Type B pancreatic cell (in vitro differentiated cells): ENCODE measurements at places on chromosomes 11 and 22. TPM values are rescaled to one million over a fixed set of nuclear protein-coding genes. Genes with fewer than 3 reads are reported as not detected.

Gene CBX7
- total RNA-seq = 4.8 and 5.0 TPM in 2 replicates

- peaks cover 12% of the 10 kb centered on the region for H3K4me1 ChIP-seq
- H3K4me3 ChIP-seq = peak within 1 kb of the TSS; percentile 88
- no peak for DNase-seq
- H3K27me3 ChIP-seq = peaks cover 80% of the 10 kb centered on the region
Observed at GRCh38 chr11:94400839-94401772, at the start of gene GPR83. Gene GPR83 (minus strand): TSS chr11:94401419. CDS start chr11:94401247, 172 bp downstream.

Gene ANKK1
- 0.36 and 0.53 TPM in 2 replicates for total RNA-seq

- no peak for DNase-seq
- H3K27ac ChIP-seq = no peak overlapping the region
- H3K4me1 ChIP-seq = no peaks in the 10 kb centered on the region
- no peaks in the 10 kb centered on the region for H3K36me3 ChIP-seq
- H3K4me3 ChIP-seq = no peak overlapping the region
- peaks cover 27% of the 10 kb centered on the region for H3K27me3 ChIP-seq
Observed at GRCh38 chr11:20355221-20356219, 8.0 kb upstream of the HTATIP2 start.

GRCh38 chr11:72683782-72684200, 9.6 kb upstream of the PDE2A start:
- H3K27ac ChIP-seq = peak overlapping the region; percentile 48
- H3K4me1 ChIP-seq = peaks cover 9% of the 10 kb centered on the region
- no peak overlapping the region for H3K4me3 ChIP-seq
- peaks cover 18% of the 10 kb centered on the region for H3K27me3 ChIP-seq
- H3K36me3 ChIP-seq = no peaks in the 10 kb centered on the region

DNA sequence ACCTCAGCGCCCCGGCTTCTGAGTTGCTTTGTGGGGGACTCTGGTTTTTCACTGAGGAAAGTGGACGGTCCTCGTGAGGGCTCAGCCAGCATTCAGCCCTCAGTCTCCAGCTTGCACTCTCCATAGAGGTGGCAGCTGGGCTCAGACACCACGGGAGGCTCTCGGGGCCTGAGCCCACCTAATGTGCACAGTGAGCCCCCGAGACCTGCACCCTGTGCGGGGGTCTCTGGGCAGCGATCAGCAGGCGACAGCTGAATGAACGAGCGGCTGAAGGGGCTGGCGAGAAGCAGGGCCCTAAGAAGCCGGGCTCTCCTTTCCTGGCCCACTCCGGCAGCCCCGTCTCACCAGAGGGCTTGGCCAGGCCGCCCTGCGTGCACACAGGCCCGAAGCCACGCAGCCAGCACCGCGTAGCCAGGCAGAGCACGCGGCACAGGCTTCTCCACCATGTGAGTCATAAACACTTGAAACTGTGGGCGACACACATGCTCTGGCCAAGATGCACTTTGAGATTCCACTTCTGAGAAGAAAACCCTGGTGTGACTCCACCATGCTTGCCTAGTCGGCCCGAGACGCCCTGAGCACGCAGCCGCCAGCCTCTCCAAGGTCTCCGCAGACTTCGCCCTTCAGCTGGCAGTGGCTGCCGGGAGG, 28.0 kb downstream of the TOLLIP start:
- no peaks in the 10 kb centered on the region for H3K27me3 ChIP-seq
- peaks cover 4% of the 10 kb centered on the region for H3K36me3 ChIP-seq
- no peak overlapping the region for H3K27ac ChIP-seq
- peaks cover 4% of the 10 kb centered on the region for H3K4me1 ChIP-seq
- H3K4me3 ChIP-seq = no peak overlapping the region

Gene PACSIN2
- 53.4 and 89.1 TPM in 2 replicates for total RNA-seq

DNA sequence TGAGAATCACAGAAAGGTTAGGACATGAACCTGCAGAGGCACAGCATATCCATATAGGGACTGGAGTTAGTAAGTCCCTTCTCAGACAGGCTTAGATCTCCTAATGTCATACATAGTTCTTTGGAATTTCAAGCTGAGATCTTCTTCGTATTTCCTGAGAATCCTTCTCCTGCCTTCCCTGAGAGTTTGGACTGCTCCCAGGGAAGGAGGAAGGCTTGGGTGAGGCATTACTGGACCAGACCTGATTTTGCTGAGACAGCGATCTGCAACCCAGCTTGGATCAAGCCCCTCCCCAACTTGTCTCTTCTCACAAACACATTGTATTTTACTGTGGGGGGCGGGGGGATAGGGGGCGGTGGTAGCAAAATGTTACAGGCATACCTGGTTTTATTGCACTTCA, 108.5 kb downstream of the TSPAN18 start:
- DNase-seq = no peak
- H3K4me1 ChIP-seq = peaks cover 47% of the 10 kb centered on the region
- peak overlapping the region; percentile 98 for H3K27ac ChIP-seq
- H3K36me3 ChIP-seq = peaks cover 12% of the 10 kb centered on the region
- peak overlapping the region; percentile 14 for H3K4me3 ChIP-seq

Gene INPP5J
- 8.7 and 9.3 TPM in 2 replicates for total RNA-seq

- no peak overlapping the region for H3K27ac ChIP-seq
- H3K4me1 ChIP-seq = no peaks in the 10 kb centered on the region
- H3K4me3 ChIP-seq = no peak overlapping the region
- no peak for DNase-seq
- H3K36me3 ChIP-seq = no peaks in the 10 kb centered on the region
Observed at GRCh38 chr11:63445720-63446119, 45.2 kb downstream of the PLAAT5 start.

Gene HYLS1
- total RNA-seq = 4.3 and 6.5 TPM in 2 replicates

DNA sequence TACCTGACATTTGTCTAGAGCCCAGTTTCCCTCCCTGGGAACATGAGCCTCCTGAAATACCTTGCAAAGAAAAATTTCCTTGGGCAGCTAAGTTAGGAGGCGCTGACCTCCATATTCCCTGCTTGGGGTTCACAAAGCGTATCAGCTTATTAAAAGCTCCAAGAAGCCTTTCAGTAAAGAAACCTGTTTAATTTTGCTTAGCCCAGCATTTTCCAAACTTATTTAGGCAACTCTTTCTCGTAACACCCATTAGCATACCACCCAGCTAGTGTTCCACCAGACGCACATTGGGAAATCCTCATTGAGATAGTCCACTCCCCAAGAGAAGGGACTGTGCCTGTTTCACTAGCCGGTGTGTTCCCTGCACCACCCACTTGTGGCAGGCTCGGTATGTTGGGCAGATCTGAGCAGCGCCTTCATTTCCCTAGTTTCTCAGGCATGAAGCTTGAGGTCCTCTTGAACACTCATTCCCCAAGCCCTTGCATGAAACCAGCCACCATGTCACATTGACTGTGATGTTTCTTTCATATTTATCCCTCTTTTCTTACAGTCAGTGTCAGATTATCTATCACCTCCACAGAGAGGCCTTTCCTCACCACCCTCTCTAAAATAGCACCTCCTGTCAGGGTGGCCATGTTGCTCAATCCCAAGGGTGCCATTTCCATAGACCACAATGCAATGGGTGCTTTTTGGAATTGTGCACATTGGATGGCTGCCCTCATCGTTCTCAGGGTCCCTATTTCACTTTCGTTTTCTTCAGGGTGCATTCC, 12.5 kb upstream of the ELF5 start:
- no peak overlapping the region for H3K4me3 ChIP-seq
- H3K4me1 ChIP-seq = peaks cover 13% of the 10 kb centered on the region
- DNase-seq = no peak
- no peak overlapping the region for H3K27ac ChIP-seq
- no peaks in the 10 kb centered on the region for H3K27me3 ChIP-seq
- no peaks in the 10 kb centered on the region for H3K36me3 ChIP-seq

- peaks cover 15% of the 10 kb centered on the region for H3K27me3 ChIP-seq
- no peaks in the 10 kb centered on the region for H3K36me3 ChIP-seq
- DNase-seq = no peak
- H3K27ac ChIP-seq = no peak overlapping the region
- H3K4me1 ChIP-seq = no peaks in the 10 kb centered on the region
Observed at GRCh38 chr22:30486661-30487115, 14.9 kb upstream of the SEC14L3 start.
